ENCODE measurements at places on chromosomes 1 and 21.
A peak's percentile ranks its signal among the peaks of the same experiment; 100 is the strongest.

DNA sequence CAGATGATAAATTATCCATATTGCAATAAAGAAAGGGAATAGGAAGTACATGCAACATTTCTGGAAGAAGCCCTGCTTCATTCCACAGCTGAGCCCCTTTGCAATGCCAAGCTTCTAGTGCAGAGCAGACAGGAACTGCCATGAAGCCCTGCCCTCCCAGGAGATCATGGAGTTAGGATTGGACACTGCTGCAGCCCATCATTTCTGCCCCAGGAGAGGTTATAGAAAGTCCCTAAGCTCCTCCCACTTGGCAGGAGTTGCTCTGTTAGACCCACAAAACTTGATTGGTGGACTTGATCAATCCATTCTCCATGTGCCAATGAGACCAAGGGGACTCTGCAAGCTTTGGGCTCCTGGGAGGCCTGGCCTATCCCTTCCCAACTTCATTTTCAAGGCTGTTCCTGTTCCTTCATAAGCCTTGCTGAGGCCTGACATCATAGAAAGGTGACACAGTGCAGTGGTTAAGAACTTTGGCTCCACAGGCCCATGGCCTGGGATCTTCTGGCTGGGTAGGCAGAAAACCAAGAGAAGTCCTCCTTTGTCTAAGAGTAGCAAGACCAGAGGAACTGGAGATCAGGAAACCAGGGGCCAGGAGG is 1.3 kb upstream of the LAPTM5 start:
- DNase-seq: no peak

- no peak for DNase-seq
Observed at GRCh38 chr1:94418664-94419655, 771 bp downstream of the ABCD3 start.

DNA sequence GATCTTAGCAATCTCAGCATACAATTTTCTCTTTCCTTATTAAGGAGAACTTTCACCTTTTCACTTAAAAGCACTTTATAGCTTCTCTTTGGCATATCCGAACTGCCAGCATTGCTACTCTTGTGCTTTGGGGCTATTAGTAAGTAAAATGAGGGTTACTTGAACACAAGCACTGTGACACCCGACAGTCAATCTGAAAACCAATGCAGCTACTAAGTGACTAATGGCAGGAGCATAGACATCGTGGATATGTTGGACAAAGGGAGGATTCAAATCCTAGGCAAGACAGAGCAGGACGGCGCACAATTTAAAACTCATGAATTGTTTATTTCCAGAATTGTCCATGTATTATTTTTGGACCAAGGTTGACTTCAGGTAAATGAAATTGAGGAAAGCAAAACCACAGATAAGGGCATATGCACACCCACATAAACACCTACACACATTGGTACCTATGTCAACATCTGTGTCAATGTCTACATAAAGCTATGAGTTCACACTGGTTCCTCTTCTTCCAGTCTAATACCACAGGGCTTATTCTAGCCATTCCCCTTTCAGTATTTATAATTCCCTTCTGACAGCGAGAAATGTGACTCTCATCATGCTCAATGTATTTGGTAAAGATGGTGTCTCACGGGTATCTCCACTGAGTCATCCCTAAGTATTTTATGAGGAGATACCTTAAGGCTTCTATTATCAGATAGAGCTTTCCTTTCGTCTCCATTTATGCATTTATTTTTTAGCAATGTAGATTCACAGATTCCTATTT is 75.3 kb upstream of the RALGPS2 start:
- no peak for DNase-seq

DNA sequence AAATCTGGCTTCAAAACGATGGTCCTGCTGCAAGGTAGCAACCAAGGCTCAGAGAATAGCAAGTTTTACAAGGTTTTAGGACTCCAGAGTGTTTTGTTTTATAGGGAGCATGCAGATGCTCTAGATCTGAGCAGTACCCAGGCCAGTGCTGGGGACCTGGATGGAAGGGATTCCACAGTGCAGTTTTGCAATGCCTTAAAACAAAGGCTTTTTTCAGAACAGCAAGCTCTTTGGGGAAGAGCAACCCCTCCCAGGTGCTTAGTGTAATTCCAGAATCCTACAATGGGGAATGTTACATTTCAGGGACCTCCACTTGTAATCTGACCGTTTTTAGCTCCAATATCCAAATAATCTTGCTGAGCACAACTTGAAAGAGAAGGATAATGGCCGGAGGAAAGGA is 6.7 kb downstream of the ROR1 start:
- no peak for DNase-seq

- no peak for DNase-seq
Observed at GRCh38 chr1:55117941-55118340, 78.6 kb downstream of the PCSK9 start.

DNA sequence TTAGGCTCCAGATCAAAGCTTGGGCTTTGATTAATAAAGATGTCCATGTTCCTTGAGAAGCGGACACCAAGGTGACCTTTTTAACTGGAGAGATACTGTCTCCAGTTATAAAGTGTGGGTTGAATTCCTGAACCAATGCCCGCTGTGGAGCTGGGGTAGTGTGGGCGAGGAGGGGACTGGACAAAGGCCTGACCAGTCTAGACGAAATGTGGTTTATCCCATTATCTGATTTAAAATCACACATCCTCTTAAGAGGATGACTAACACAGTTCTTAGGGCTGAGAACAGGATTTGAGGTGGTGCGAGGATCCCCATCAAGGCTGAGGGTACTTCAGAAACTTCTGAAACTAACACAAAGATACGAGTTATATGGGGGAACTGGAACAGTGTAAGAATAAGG is 84.5 kb upstream of the GCLM start:
- no peak for DNase-seq

GRCh38 chr1:99281105-99281504 is 16.8 kb downstream of the PLPPR4 start:
- no peak for DNase-seq

GRCh38 chr1:117271959-117272358 is 61.2 kb upstream of the VTCN1 start:
- DNase-seq: no peak

GRCh38 chr1:32729254-32730046 is 26.9 kb upstream of the SYNC start:
- DNase-seq: no peak

DNA sequence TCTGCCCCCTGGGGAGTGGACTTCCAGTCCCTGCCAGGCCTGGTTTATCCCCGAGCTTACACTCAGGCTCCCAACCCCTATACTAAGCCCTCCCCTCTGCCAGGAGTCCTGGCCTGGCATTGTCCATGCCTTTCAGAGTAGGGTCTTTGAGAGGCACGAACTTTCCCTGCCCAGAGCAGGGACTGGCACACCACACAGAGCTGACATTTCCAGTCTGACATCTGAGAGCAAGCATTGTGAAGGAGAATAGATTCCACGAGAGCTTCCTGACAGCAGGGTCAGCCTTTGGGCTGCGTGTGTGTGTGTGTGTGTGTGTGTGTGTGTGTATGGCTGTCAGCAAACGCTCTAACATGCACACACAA is 59.5 kb upstream of the LAPTM5 start:
- no peak for DNase-seq

DNA sequence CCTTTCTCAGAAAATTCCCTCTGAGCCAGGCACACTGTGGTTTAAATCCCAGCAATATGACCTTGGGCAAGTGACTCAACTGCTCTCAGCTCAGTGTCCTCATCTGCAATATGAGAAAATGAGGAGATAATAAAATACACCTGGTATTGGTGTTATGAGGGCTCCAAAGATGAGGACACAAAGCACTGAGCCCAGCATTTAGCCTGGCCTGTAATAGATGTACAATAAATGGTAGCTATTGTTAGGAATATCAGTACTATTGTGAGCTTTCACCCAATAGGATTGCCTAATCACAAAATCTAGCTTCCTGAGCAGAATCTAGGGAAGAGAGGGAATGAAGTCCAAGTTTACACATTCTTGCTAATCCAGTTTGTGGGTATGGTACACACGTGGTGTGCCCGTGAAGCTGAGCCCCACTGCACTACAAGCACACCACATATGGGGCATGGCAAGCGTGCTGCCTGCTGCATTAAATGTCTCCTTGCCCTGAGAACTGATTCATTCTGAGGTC is 24.3 kb upstream of the SLC30A1 start:
- no peak for DNase-seq

- peak; percentile 10 for DNase-seq
Observed at GRCh38 chr1:59816318-59816878, 1.6 kb downstream of the HOOK1 start.

DNA sequence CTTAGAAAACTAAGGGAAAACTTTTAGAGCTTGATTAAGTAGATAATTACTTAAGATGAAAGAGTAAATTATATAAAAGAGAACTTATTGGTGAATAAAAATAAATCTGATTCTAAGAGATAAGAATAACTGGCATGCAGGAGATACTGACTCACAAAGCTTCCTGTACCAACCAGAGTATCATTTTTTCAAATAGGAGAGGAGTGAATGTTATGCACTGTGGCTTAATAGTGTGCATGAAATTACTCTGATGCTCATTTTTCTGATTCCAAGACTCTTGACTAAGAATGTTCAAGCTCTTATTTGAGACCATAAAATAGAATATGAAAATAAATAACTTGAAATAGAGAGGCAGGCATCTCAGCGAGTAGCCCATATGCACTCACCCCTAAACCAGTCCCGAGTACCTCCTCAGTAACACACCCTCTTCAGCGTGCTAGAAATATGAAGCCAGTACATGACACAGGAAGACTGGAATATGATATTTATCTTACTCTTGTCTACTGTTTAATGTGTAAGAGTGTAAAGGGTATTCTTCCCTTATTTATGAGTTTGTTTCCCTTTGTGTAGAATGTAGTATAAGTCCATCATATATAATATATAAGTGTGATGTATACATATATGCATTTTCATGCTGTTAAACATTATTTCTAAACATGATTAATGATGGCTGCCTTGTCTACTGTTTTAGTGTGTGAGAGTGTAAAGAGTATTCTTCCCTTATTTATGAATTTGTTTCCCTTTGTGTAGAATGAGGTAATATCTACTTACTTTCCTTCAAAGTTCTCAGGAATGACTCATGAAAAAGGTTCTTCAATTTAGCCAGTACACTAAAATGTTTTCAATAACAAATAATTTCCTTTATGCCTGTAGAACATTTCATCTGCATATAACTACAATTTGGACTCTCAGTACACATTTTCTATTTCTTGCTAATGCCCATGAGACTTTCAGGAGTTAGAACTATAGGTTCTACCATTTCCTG is 99.2 kb upstream of the PALMD start:
- no peak for DNase-seq

GRCh38 chr1:78676347-78676982 is 26.8 kb downstream of the IFI44 start:
- DNase-seq: peak; percentile 22

- DNase-seq: no peak
Observed at GRCh38 chr1:11188381-11188780, 774 bp upstream of the ANGPTL7 start.

GRCh38 chr1:221736714-221737113 is 5.2 kb downstream of the DUSP10 start:
- DNase-seq: no peak

GRCh38 chr21:32136546-32136945 is 142.3 kb downstream of the MIS18A start:
- DNase-seq: no peak

DNA sequence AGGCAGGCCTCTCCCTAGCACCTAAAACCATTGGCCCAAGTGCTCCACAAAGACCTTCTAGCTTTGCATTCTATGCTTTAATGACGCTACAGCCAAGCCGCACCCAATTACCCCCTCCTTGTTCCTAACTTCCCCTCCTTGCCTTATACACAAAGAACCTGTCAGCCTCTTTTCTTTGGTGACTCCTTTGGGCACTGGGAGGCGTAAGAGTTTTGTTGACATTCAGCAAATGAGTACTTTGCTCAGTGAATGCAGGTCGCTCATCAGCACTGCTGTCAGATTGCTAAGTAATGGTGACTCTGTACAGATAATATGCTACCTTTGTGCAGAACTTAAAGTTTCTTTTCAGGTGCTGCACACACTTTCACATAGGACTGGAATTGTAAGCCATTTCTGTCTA is 187.6 kb upstream of the FAM78B start:
- DNase-seq: peak; percentile 27

DNA sequence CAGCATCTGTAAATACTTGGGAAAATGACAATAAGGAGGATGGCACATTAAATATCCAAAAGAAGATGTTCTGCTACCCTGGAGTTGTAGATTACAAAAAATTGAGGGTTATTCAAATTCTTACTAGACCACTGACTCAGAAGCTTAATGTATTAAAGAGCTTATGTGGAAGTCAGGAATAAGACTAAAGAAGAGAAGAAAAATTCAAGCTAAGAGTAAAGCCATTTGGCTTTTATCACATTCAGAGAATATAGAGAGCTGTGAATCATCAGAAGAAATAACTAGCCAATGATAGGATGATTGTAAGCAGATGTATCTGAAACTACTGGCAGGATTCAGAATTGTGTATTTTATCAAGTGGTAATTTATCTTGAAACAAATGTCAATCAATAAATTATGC is 237.0 kb downstream of the TBX15 start:
- DNase-seq: no peak

GRCh38 chr1:64087768-64088167 is 115.7 kb upstream of the UBE2U start:
- DNase-seq: no peak

DNA sequence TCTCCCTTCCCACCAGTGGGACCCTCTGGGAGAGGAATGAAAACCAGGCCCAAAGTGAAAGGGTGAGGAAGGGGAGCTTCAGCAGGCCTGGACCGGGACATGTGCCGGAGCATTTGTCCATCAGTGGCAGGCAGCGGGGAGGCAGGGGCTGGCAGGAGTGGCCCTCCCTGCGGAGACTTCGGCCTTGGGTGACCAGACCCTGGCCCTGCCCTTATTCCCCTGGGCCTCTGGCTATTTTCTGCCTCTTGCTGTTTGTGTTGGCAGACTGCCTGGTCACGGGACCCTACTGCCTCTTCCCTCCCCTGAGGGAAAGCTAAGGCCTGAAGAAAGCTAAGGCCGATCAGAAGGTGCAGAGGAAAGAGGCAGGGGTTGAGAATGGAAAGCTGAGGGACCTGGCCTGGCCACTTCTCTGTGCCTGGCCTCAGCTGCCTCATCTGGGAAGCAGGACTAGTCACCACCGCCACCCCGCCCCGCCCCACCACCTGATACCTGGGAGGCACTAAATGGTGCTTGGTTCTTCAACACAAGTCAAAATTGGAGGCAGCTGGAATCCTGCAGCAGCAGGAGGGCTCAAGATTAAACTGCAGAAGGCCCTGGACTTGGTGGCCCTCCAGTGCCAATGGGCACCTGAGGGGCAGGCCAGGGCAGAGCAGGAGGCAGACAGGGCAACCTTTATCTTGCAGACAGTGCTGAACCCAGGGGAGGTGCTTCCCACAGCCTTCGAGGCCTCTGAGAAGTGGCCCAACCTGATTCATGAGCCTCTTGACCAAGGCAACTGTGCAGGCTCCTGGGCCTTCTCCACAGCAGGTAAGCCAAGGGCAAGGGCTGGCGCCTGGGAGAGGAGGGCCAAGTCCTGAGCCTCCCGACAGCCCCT is 7.9 kb downstream of the TINAGL1 start:
- DNase-seq: no peak

DNA sequence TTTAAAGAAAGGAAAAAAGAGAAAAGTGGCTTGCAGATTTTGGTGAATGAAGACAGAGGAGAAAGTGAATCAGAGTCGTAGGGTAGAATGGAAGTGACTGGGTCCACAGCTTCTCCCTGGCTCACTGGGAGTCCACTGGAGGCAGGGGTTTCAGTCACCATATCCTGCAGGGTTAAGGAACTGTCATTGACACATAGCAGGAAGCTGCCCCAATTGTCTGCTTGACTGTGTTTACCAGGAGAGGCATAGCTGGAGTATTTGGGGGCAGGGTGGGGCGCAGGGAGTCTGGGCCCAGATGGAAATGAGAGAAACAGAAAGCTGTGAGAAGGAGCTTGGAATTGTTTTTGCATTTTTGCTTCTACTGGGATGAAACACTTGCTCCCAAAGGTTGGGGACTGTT is 228.8 kb upstream of the CSF3R start:
- DNase-seq: no peak

GRCh38 chr1:46175243-46175642 is 356 bp downstream of the TSPAN1 start:
- no peak for DNase-seq
